ENCODE measurements at places on chromosomes 2 and 18. TPM values are rescaled to one million over a fixed set of nuclear protein-coding genes. Genes with fewer than 3 reads are reported as not detected.

DNA sequence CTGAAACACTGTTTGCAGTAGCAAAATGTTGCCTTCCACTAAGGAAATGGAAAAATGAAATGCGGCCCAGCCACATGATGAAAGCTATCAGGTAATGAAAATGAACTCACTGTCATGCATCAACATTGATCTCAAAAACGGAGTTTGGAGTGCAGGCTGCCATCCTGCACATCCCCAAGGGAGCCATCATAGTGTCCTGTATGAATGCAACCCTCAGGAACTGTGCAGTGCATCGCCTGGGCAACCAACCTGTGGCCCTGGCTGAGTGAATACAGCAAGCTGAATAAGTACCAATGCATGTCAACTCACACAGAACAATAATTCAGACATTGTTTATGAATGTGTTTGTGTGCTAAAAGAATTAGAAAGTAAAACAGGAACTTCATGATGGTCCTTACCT lies 23.1 kb upstream of the TXNDC2 start:
- no peak overlapping the region for H3K4me3 ChIP-seq
- no peaks in the 10 kb centered on the region for H3K27me3 ChIP-seq
- DNase-seq, result no peak
- no peak overlapping the region for H3K27ac ChIP-seq
- no peaks in the 10 kb centered on the region for H3K36me3 ChIP-seq

GRCh38 chr18:44589693-44590355 lies 90.9 kb upstream of the SETBP1 start:
- H3K27me3 ChIP-seq, result no peaks in the 10 kb centered on the region
- H3K4me1 ChIP-seq, result peaks cover 2% of the 10 kb centered on the region
- H3K4me3 ChIP-seq, result no peak overlapping the region
- no peak for DNase-seq

Gene GRB14
- total RNA-seq, result 12.5 TPM

- H3K36me3 ChIP-seq, result no peaks in the 10 kb centered on the region
- H3K27me3 ChIP-seq, result no peaks in the 10 kb centered on the region
- no peaks in the 10 kb centered on the region for H3K4me1 ChIP-seq
- DNase-seq, result peak; percentile 35
- H3K27ac ChIP-seq, result no peak overlapping the region
- H3K4me3 ChIP-seq, result no peak overlapping the region
Measured at GRCh38 chr18:63339920-63340484, 20.4 kb upstream of the BCL2 start.

- H3K27me3 ChIP-seq, result no peaks in the 10 kb centered on the region
- H3K36me3 ChIP-seq, result no peaks in the 10 kb centered on the region
- no peak overlapping the region for H3K4me3 ChIP-seq
- no peak for DNase-seq
- no peaks in the 10 kb centered on the region for H3K4me1 ChIP-seq
Measured at GRCh38 chr2:437756-438393, 150.0 kb upstream of the ALKAL2 start.

Gene GRHL1
- not detected for total RNA-seq

Gene STK17B
- total RNA-seq, result 4.9 TPM

Gene ONECUT2
- total RNA-seq, result 0.15 TPM

Gene ELOA2
- not detected for total RNA-seq

GRCh38 chr2:150404147-150404546 lies 83.3 kb downstream of the RND3 start:
- no peaks in the 10 kb centered on the region for H3K4me1 ChIP-seq
- H3K4me3 ChIP-seq, result no peak overlapping the region
- DNase-seq, result no peak
- no peaks in the 10 kb centered on the region for H3K36me3 ChIP-seq
- no peak overlapping the region for H3K27ac ChIP-seq

Gene NEU2
- not detected for total RNA-seq

DNA sequence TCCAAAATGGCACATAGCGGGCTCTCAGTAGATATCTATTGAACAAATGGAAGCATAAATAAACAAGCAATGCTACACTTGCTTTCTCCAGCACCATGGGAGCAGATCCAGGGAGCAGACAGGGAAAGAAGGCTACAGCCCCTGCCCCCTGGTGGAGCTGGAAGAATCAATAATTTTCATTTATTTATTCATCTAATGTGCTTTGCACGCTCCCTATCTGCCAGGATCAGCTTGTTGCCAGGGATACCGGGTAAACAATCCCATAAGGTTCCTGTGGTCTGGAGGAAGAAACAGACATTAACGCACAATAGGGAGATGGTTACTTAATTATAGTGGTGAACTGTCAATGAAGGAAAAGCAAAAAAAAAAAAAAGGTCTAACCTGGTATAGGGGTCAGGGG lies 40.1 kb upstream of the CLASP1 start:
- H3K27ac ChIP-seq, result no peak overlapping the region
- H3K4me3 ChIP-seq, result no peak overlapping the region
- no peaks in the 10 kb centered on the region for H3K27me3 ChIP-seq
- peak; percentile 34 for DNase-seq

DNA sequence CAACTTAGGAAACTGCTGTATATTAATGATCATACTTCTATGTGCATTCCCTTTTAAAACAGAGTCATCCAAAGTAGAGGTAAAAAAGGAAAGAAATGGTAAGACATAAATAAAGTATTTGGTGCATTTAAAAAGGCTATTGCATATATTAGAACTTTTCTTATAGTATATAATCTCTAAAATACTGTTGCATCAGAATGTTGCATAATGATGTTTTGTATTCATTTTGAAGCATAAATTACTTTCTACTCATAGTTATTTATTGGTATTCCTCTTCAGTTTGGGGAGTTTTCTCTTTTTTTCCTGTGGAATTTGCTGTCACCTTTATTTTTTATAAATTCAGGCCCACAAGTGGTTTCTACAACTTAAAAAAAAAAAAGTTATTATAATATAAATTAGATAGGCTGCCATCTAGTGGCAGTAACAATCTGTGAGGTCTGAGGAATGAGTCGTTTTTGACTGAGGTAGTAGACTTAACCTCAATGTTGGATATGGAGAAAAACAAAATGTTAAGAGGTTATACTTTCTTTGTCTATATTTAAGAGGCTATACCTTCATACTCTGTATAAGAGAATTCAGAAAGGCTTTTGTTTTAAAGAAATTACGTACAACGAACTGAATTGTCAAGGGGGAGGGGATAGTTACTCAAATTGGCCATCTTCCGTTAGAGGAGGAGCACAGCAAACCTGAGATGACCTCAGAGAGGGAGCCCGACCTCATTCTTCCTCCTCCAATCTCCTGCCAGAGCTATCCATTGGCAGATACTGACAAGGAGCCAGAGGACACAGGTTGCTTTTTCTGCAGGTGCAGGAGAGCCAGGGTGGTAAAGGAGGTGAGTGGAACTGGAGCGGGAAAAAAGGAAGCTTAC lies 23.8 kb downstream of the ANKAR start:
- H3K27me3 ChIP-seq, result no peaks in the 10 kb centered on the region
- H3K4me1 ChIP-seq, result no peaks in the 10 kb centered on the region
- no peak overlapping the region for H3K4me3 ChIP-seq
- no peaks in the 10 kb centered on the region for H3K36me3 ChIP-seq
- H3K27ac ChIP-seq, result no peak overlapping the region
- no peak for DNase-seq

Gene MYO3B
- total RNA-seq, result 0.05 TPM

DNA sequence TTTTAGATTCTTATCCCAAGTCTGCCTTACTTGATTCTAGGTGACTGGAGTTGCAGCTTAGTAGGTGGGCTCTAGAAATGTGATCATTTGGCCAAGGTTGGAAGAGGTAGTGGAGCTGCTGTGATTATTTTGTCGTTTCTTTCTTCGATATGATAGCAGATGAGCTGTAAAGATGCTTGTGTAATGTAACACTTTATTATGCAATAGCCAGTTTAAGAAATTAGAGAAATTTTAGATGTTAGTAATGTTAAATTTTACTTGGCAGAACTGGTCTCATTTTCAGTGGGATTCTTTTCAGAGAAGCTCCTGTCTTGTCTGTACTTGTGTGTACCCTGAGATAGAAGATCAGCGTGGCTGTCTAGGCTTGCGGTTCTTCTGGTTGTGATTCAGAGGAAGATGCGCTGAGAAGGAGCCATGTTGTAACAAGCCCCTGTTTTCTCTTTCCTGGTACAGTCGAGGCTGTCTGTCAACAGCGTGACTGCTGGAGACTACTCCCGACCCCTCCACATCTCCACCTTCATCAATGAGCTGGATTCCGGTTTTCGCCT lies 9.3 kb downstream of the TSN start:
- H3K27ac ChIP-seq, result no peak overlapping the region
- no peak for DNase-seq
- H3K27me3 ChIP-seq, result no peaks in the 10 kb centered on the region
- H3K36me3 ChIP-seq, result no peaks in the 10 kb centered on the region
- H3K4me1 ChIP-seq, result no peaks in the 10 kb centered on the region

DNA sequence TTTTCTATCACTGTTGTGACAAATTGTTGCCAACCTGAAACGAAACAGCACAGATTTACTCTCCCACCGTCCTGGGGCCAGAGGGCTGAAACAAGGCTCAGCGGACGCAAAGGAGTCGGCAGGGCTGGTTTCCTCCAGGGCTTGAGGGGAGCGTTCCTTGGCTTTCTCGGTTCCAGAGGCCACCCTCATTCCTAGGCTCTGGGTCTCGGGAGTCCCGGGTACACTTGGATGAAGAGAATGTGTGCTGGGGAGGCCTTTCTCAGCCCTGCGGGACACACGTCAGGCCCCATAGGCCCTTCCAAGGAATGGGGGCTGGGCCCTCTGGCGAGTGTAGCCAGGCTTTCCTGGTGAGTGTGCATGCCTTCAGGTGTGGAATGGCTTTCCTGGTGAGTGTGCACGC lies 287.3 kb upstream of the HS6ST1 start:
- H3K27me3 ChIP-seq, result no peaks in the 10 kb centered on the region
- no peak for DNase-seq
- H3K4me3 ChIP-seq, result no peak overlapping the region
- H3K36me3 ChIP-seq, result no peaks in the 10 kb centered on the region
- no peak overlapping the region for H3K27ac ChIP-seq

GRCh38 chr2:1788478-1788959 lies 44.2 kb upstream of the PXDN start:
- H3K4me3 ChIP-seq, result no peak overlapping the region
- no peaks in the 10 kb centered on the region for H3K36me3 ChIP-seq
- H3K27me3 ChIP-seq, result no peaks in the 10 kb centered on the region
- no peak overlapping the region for H3K27ac ChIP-seq
- peaks cover 1% of the 10 kb centered on the region for H3K4me1 ChIP-seq

DNA sequence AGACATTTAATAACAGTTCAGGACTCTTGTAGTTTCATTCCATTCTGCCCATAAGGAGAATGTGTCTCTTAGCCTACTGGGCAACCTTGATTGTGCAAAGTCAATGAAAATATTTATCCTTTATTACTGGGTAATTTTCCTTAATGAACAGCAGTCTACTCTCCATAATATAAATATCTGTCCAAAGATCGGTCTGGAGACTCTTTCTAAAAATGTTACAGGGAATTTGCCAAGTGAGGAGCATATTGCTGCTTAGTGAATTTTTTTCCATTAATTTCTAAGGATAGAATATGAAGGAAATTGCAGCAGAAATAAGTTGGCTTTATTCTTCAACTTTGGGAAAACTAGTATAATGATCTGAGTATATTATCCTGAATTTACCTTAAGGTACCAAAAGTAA lies 817.1 kb upstream of the FSHR start:
- no peaks in the 10 kb centered on the region for H3K27me3 ChIP-seq
- no peaks in the 10 kb centered on the region for H3K36me3 ChIP-seq
- DNase-seq, result no peak
- no peak overlapping the region for H3K4me3 ChIP-seq
- peaks cover 2% of the 10 kb centered on the region for H3K4me1 ChIP-seq
- H3K27ac ChIP-seq, result no peak overlapping the region

- no peak overlapping the region for H3K27ac ChIP-seq
- no peaks in the 10 kb centered on the region for H3K4me1 ChIP-seq
- no peaks in the 10 kb centered on the region for H3K27me3 ChIP-seq
- H3K36me3 ChIP-seq, result no peaks in the 10 kb centered on the region
- no peak overlapping the region for H3K4me3 ChIP-seq
Measured at GRCh38 chr18:9082711-9083510, 19.6 kb upstream of the NDUFV2 start.
